CD4-positive, alpha-beta T cell treated with Interleukin-17A for 1 hour (primary cell): ENCODE measurements at places on chromosomes 3 and 15.

DNA sequence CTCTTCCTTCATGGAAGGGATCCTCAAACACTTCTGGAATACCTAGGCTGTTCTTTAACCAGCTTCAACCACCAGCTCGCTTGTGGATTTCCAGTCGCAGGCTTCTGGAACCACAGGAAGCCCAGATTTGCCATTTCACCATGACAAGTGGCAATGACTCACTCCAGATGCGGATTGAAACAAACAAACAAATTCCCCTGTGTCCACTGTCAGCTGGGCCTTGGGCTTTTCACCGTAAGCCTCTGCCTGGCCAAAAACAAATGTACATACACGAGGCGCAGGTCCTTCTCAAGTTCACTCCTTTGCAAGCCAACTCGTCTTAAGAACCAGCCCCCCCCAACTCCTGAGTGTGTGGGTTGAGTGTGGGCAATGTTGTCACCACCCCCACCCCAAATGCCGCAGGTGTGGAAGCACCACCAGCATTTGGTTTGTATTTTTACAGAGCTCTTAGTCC is 8.8 kb downstream of the BCL6 start:
- no peak for DNase-seq

DNA sequence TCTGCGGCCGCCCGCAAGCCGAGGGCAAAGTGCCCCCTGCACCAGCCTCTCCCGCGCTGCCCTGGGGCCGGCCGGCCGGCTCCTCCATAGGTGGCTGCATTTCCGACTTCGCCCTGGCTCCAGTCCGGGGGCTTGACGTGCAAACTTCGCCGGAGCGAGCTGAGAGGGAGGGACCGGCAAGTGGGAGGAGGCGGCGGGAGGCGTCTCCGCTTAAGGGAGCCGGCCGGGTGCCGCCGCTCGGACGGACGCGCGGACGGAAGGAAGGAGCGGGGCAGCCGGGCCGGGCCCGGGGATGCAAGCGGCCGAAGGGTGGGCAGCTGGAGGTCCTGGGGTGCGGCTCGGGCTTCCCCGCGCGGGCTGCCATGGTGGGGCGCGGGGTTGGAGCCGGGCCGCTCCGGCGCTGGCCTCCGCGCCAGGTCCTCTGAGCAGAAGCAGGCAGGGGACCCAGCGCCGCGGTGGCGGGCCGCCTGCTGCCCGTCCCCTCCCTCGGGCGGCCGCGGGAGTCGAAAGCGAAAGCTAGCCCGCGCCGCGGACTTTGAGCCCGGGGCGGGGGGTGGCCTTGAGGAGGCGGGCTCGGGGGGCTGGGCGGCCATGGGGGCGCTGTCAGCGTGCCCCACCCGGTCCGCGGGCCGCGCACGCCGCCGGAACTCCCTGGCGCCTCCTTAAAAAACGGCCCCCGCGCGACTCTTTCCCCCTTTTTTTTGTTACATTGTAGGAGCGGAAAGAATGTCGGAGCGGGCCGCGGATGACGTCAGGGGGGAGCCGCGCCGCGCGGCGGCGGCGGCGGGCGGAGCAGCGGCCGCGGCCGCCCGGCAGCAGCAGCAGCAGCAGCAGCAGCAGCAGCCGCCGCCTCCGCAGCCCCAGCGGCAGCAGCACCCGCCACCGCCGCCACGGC is at the start of gene SCAANT1:
Gene SCAANT1, minus strand, starts transcription at position 511 of the 895 bp plus-strand sequence.
- DNase-seq = peak; percentile 89

- no peak for DNase-seq
Measured at GRCh38 chr3:70811880-70812279, 499.4 kb upstream of the MDFIC2 start.

DNA sequence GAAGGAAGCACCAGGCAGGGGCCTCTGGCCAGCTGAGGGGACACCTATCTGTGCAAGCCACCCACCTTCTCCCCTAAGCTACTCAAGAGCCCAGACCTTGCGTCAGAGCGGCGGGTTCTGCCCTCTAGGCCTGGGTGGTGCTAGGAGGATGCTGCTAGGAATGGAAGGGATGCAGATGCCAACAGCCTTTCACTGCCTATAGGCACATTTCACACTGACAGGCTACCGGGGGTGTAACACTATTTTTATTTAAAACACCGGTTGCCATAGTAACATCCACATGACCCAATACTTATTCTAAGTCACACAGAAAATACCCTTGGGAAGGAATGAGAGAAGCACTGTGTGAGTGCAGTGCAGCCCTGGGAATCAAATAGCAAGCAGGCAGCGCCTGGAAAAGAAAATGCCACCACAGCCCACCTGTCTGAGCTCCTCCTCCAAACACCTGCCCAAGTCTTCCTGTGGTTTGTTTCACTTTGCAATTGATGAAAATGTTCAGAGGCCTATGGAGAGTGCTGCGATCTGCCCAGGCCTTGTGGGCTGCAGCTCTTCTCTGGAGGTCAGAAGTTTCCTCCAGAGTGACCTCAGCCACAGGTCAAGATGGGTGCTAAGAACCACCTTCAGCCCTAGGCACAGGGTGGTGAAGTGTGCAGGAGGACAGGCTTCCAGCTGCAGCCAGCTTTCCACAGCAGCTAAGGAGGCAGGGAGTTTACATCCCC is 113.5 kb upstream of the TOPAZ1 start:
- no peak for DNase-seq

DNA sequence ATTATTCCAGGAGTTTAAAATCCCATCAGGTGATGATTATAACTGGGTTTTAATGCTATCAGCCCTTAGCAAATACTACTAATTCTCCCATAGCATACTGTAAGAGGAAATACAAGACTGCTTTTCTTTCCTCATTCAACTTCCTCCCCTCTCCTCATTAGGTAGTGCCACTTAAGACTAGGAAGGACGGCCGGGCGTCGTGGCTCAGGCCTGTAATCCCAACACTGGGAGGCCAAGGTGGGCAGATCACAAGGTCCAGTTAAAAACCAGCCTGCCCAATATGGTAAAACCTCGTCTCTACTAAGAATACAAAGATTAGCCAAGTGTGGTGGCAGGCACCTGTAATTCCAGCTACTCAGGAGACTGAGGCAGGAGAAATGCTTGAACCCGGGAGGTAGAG is 14.7 kb downstream of the NDUFAF1 start:
- no peak for DNase-seq

GRCh38 chr3:18891641-18892040 is 256.7 kb upstream of the KCNH8 start:
- no peak for DNase-seq

- DNase-seq = no peak
Measured at GRCh38 chr15:36363335-36363734, 216.1 kb upstream of the CDIN1 start.

GRCh38 chr3:122548619-122549018 is 15.5 kb downstream of the PARP9 start:
- no peak for DNase-seq

DNA sequence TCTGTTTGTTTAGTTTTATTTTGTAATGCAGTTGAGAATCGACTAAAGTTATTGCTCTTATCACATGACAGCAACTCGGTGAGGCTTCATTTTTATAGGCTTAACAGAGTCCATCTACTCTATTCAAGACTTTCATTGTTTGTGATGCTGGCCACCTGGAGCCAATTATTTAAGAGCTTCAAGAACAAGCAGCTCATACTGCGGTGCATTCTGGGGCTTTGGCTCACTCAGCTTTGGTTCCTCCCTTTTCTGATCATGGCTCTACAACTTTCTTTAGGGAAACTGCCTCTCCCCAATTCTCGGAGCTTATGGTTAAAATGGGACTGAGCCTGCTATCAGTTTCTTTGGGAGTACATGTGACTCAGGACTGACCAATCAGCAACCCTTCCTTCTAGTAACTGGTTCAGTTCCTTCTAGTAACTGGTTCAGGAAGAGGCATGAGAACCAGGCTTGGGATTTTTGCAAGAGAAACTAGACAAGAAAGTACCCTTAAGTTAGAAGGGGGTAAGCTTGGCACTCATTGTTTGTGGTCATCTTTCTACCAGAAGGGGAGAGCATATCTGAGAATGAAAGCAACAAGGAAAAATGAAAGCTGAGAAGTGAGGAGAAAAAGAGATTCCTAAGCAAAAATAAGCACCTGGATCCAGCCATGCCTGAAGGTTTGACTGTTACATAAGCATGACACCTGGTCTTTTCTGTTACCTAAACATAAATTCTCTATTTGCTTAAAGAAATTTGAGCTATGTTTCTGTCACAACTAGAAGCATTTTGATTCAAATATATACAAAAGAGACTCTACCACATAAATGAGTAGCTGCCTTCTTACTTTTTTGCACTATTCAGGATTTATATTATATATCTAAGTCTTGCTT is 24.1 kb upstream of the ARHGEF3 start:
- DNase-seq = no peak

GRCh38 chr3:31721676-31722075 is 189.0 kb downstream of the STT3B start:
- no peak for DNase-seq

- DNase-seq = no peak
Measured at GRCh38 chr3:46797486-46797885, 65.8 kb downstream of the MYL3 start.

- no peak for DNase-seq
Measured at GRCh38 chr3:179071027-179071322, 634 bp downstream of the ZMAT3 start.

DNA sequence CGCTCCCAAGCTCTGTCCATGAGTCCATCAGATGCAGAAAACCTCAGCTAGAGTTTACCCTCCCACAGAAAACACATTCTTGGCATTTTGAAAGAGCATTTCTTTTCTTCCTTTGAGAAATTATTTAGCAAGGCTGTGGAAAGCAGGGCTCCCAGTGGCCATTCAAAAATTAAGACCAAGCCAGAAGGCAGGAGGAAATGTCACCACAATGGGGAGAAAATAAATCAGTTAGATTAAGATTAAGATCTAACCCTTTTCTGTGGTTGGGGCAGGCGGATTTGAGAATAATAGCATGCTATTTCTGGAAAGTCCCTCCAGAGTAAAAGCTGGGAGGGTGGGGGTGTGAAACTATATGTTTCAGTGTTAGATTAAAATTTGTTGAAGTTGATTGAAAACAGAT is 20.2 kb downstream of the LRIG1 start:
- peak; percentile 71 for DNase-seq

DNA sequence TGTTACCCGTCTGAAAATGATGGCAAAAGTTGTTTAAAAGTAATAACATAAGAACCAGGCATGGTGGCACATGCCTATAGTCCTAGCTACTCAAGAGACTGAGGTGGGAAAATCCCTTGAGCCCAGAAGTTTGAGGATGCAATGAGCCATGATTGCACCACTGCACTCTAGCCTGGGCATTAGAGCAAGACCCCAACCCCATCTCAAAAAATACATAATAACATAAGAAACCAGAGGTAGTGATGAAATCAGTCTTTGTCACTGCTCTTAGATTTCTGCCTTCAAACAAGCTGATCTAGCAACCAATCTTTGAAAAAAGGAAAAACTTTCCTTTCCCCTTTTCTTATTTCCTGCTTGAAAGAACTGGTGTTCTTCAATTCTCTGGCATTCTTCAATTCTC is 71.3 kb downstream of the TMCC1 start:
- no peak for DNase-seq

DNA sequence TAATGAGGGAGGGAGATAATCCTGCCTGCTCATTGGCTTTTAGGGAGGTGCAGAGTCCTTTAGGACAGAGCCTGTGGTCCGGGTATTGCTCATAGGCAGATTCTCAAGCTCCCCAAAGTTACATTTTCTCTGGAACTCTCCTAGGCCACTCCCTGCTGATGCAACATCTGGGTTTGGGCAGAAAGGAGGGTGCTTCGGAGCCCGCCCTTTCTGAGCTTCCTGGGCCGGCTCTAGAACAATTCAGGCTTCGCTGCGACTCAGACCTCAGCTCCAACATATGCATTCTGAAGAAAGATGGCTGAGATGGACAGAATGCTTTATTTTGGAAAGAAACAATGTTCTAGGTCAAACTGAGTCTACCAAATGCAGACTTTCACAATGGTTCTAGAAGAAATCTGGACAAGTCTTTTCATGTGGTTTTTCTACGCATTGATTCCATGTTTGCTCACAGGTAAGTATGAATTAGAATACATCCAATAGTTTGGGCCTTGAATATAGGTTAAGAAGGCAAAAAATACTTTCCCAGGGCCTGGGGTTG is at the start of gene IL20RB:
Gene IL20RB, plus strand, starts transcription at position 233 of the 538 bp plus-strand sequence. Its CDS starts 131 bp downstream, at position 364.
- DNase-seq = no peak

DNA sequence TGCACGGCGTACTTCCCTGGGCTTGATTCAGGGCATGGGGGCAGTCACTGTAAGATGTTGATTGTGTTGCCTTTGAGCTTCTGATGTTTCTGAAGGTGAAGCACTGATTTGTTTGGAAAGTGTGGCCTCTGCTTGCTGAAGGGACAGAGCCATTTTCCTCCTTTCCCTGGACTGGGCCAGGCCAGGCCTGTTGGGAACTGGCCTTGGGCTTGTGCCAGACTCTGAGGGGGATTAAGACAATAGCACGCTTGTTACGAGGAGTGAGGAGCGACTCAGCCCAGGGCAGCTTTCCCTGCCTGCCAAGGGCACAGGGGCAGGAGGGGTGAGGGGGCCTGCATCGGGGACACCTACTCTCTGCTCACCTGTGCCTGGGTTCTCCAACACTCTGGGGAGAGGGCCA is 42.9 kb downstream of the LINGO1 start:
- no peak for DNase-seq
